Smooth muscle cell of the umbilical artery (primary cell): ENCODE measurements at places on chromosomes 2 and 18. TPM values are rescaled to one million over a fixed set of nuclear protein-coding genes. Genes with fewer than 3 reads are reported as not detected.

The GAD1 gene
- total RNA-seq: not detected in 2 replicates

The CHST10 gene
- total RNA-seq: 14.3 and 16.1 TPM in 2 replicates

The DYNAP gene
- not detected in 2 replicates for total RNA-seq

The FRZB gene
- under 0.01 and 0.23 TPM in 2 replicates for total RNA-seq
